ENCODE measurements at places on chromosomes 2 and 18. TPM values are rescaled to one million over a fixed set of nuclear protein-coding genes. Genes with fewer than 3 reads are reported as not detected.

The PSMA8 gene
- not detected for total RNA-seq

The POTEI gene
- total RNA-seq = 0.27 TPM

The COBLL1 gene
- total RNA-seq = 41.8 TPM

The DAPL1 gene
- total RNA-seq = 12.3 TPM

The KIF5C gene
- 1.9 TPM for total RNA-seq

The MARCHF4 gene
- not detected for total RNA-seq

The ALPI gene
- not detected for total RNA-seq

The ZNF532 gene
- total RNA-seq = 110 TPM

The ITGA4 gene
- 7.8 TPM for total RNA-seq

The HOXD13 gene
- total RNA-seq = not detected

GRCh38 chr2:172427256-172427989, at the start of gene ITGA6:
Gene ITGA6, plus strand, starts transcription at chr2:172427586.
- H3K4me1 ChIP-seq = peaks cover 33% of the 10 kb centered on the region
- DNase-seq = peak; percentile 80
- peak within 1 kb of the TSS; percentile 85 for H3K27ac ChIP-seq
- H3K36me3 ChIP-seq = no peaks in the 10 kb centered on the region

GRCh38 chr2:213561759-213562158, 277.5 kb downstream of the SPAG16 start:
- H3K4me3 ChIP-seq = no peak overlapping the region
- H3K27me3 ChIP-seq = no peaks in the 10 kb centered on the region
- DNase-seq = no peak
- no peaks in the 10 kb centered on the region for H3K4me1 ChIP-seq

DNA sequence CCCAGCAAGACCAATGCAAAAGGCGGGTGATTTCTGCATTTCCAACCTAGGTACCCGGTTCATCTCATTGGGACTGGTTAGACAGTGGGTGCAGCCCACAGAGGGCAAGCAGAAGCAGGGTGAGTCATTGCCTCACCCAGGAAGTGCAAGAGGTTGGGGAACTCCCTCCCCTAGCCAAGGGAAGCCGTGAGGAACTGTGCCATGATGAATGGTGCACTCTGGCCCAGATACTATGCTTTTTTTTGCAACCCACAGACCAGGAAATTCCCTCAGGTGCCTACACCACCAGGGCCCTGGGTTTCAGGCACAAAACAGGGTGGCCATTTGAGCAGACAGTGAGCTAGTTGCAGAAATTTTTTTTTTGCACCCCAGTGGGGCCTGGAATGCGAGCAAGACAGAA, 662.6 kb upstream of the ACVR2A start:
- H3K36me3 ChIP-seq = no peaks in the 10 kb centered on the region
- no peak for DNase-seq
- H3K4me1 ChIP-seq = no peaks in the 10 kb centered on the region
- no peaks in the 10 kb centered on the region for H3K27me3 ChIP-seq
- H3K4me3 ChIP-seq = no peak overlapping the region
- no peak overlapping the region for H3K27ac ChIP-seq

Data from thyroid gland (tissue), 4 donors.